ENCODE measurements at places on chromosomes 2 and 18.

GRCh38 chr2:111032721-111033429, 87.8 kb upstream of the BCL2L11 start:
- no peak for DNase-seq

GRCh38 chr2:104768694-104769093, 85.2 kb upstream of the POU3F3 start:
- DNase-seq, result no peak

DNA sequence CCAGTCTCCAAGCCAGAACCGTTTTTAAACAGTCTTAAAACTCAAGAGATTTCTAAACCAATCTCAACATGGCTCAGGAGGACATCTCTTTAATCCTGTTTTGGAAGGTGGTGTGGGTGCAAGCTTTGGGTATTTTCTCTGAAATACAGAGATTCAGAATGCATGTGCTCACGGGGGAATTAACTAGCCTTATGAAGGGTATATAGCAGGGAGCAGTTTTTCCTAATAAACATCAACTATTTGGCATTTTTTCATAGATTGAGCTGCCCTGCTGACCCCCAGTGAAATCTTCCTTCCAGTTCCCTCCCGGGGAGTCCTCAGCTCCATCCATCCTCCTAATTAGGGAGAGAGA, 122.6 kb downstream of the SMAD7 start:
- DNase-seq, result no peak

GRCh38 chr18:7748251-7749007, 181.3 kb downstream of the PTPRM start:
- DNase-seq, result no peak

DNA sequence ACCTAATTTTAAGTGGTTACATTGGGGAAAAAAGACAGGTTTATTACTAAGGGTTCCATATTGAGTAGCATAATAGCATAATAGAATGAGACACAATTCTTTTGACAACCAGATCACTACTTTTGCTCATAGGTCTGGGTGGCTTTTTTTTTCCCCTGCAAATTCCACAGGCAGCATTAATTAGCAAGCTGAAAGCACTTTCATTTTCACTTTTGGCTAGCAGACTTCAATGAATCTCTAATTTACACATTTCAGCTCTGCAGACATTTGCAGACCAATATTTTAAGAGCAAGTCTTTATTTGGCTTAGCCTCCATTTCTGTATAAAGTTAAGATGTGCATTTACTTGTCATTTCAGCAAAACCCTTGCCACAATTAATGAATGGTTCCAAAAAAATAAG, 185.5 kb downstream of the NOL4 start:
- DNase-seq, result no peak

DNA sequence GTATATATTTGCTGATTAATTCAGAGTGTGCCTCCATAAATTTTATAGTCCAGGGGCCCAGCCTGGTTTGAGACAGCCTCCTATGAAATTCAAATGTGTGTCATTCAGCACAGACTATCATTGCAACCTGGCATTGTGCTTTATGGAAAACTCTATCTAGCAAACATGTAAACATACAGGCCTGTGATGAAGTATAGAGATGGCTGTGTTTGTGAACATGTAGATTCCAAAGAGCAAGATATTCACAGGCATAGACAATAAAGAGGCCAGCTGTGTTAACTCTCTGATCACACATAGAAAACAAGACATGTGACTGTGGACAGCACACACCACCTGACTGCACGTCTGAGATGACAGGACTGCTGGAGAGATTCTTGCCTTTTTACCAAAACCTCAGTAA, 297.9 kb downstream of the EN1 start:
- DNase-seq, result no peak

- DNase-seq, result no peak
Measured at GRCh38 chr2:86671337-86671981, 47.8 kb upstream of the RNF103 start.

- DNase-seq, result no peak
Measured at GRCh38 chr2:23036629-23037028, 348.4 kb upstream of the KLHL29 start.

- DNase-seq, result no peak
Measured at GRCh38 chr18:9097349-9097748, 5.2 kb upstream of the NDUFV2 start.

- DNase-seq, result no peak
Measured at GRCh38 chr18:60196836-60197606, 175.6 kb downstream of the MC4R start.

DNA sequence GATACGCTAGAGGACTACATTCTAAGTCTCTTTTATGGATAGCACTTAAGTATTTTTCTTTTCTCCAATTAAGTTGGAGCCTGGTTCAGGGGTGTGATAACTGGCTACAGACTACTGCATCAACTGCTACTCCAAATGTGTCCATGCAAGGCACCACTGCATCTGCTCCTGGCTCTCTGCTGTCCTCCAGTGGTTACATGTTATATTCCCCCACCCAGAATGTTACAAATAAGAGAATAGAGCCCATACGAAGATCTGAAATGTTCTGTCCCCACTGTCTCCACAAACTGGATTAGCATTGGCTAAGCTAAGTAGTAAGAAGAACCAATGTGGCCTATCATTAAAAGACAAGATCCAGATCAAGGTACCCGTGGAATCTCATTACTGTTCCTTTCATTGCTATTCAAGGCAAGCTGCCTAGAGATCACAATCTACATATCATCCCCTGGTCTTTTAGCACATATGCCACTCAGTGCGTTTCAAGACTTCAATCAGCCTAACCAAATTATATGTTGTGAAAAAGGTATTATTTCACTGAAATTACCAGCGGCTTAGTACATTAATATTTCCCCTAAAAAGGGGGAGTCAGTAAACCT, 308.3 kb upstream of the SLC8A1 start:
- DNase-seq, result no peak

GRCh38 chr2:113084249-113085000, 16.7 kb downstream of the IL1F10 start:
- no peak for DNase-seq

GRCh38 chr2:85167479-85167878, 34.3 kb downstream of the TCF7L1 start:
- no peak for DNase-seq

GRCh38 chr18:28331551-28331950, 154.6 kb upstream of the CDH2 start:
- DNase-seq, result no peak

GRCh38 chr2:212919238-212919637, 232.2 kb downstream of the IKZF2 start:
- DNase-seq, result no peak

GRCh38 chr2:227324642-227324994, 433 bp upstream of the MFF start:
- DNase-seq, result no peak

GRCh38 chr2:147925886-147926285, 81.1 kb downstream of the ACVR2A start:
- DNase-seq, result no peak

GRCh38 chr2:164606557-164606956, 14.7 kb downstream of the GRB14 start:
- no peak for DNase-seq

- no peak for DNase-seq
Measured at GRCh38 chr2:222732489-222733178, 61.2 kb downstream of the MOGAT1 start.

DNA sequence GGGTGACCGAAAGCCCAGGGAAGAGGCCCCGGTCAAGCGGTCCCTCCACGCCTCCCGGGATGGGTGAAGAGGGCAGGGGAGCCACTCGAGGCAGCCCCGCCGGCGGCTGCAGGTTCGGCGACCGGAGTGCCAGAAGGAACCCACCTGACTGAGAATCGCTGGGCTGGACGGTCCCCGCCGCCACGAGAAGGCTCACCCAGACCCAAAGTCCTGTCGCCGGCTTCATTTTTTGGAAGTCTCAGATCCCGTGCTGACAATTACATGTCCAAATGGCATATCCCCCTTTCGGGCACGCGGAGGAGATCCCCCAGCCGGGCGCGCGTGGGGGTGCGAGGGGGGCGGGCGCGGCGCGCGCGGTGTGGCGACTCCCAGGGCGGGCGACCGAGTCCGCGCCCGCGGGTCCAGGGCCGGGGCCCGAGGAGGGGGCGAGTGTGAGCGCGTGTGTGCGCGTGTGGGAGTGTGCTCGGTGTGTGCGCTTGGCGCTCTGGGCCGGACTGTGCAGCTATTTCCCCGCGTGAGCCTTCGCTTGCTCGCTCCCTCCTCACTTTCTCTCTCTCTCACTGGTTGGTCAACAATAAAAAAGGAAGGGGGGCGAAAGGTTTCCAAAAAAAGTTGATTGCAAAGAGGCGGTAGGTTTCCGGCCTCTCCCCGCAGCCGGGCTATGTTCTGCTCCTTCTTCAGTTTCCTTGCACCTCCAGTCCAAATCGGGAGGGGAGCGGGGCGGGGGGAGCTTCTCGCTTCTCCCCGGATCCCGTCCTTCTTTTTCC, at the start of gene ERBB4:
TSS of gene ERBB4 (minus strand) at position 498 of the 767 bp plus-strand sequence. CDS start at position 226, 272 bp downstream.
- no peak for DNase-seq

DNA sequence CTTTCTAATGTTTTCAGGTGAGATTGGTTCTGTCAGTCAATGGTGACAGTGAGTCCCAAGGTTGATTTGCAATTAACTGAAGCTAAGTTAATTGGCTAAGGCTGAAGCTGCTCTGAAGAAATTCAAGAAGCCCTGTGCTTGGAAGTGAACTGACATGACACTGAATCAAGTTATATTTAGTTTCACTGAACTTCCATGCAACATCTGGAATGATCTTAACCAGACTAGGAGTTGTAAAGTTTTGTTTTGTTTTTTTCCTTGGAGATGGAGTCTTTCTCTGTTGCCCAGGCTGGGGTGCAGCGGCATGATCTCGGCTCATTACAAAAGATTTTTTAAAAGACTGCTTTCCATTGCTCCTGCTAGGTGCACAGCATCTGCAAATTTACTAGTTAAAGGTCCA, 11.4 kb downstream of the SERPINB5 start:
- DNase-seq, result no peak

DNA sequence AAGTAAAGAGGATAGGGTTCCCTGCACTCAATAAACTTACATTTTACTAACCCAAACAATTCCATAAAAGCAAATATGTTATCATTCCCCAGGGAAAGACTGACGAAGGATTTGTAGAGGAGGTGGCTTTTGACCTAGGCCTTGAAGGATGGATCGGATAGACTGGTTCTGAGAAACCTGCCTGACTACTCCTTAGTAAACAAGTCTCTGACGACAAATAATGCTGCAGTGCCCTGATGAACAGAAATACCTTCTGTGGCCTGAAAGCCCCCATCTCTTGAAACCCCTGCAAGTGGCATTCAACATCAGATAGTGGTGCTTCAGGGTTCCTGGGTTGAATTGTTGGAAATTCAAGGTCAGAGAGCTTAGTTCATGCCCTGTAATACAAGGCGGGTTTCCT, 19.2 kb downstream of the PRKCE start:
- no peak for DNase-seq

DNA sequence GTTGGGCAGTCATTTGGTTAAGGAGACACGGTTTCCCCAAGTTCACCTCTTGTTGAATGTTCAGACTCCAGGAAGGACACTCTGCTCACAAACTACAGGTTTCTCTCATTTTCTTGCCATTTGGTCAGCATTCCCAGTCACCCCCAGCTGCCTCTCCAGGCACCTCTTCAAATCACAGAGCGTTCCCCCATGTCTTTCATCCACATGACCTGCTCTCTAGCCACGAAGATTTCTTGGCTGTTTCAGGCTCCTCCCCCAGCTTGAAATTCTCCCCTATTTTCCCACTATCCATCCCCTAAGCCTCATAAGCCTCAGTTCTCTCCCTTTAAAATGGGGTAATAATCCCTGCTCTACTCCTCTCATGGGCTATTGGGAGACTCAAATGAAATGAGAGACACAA, 89.1 kb upstream of the RTN4 start:
- DNase-seq, result no peak

- DNase-seq, result no peak
Measured at GRCh38 chr2:119435081-119435952, 3.7 kb downstream of the TMEM37 start.

DNA sequence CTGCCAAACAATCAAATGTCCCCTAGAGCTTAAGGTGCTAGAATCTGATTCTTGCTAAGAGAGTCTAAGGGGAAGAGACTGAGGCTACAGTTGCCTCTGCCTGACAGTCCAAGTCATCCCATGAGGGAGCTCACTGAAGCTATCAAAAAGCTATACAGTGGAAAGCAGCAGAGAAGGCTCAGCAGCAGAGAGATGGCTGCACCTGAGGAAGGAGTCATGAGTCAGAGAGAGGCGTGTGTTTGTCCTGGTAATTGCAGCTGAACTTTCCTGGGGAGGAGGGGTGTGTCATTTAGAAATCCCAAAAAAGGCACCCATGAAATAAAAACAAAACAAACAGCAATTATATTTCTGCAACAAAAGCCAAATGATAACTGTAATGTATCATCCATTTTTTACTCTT, 305.2 kb upstream of the UBE2E3 start:
- no peak for DNase-seq

DNA sequence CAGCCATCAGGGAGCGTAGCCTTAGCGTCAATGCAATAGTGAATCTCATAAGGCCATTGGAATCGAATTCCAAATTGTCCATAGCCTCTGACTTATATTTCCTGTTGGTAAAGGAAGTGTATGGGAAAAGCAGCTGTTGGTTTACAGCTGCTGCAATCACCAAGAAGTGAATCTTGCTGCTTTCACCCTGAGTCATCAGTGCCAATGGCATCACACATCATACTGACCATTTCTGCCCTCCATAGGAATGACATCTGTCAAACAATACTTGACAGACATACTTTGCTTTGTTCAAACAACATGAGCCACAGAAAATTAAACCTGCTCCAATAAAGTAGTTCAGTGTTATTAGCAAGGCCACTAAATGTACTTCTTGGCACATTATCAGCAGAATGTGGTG, 111.2 kb upstream of the KLHL29 start:
- DNase-seq, result no peak
